Psoas muscle (tissue), 8 donors: ENCODE measurements at places on chromosomes 12 and 14. TPM values are rescaled to one million over a fixed set of nuclear protein-coding genes. Genes with fewer than 3 reads are reported as not detected.
A peak's percentile ranks its signal among the peaks of the same experiment; 100 is the strongest.

GRCh38 chr12:119369907-119370546 is 35.5 kb downstream of the CCDC60 start:
- H3K27me3 ChIP-seq: no peaks in the 10 kb centered on the region
- no peak overlapping the region for H3K4me3 ChIP-seq
- no peak overlapping the region for H3K27ac ChIP-seq
- H3K36me3 ChIP-seq: no peaks in the 10 kb centered on the region
- no peaks in the 10 kb centered on the region for H3K4me1 ChIP-seq

GRCh38 chr12:575948-576614 is 87.2 kb downstream of the NINJ2 start:
- H3K27ac ChIP-seq: peak overlapping the region; percentile 67
- H3K4me1 ChIP-seq: peaks cover 43% of the 10 kb centered on the region
- H3K4me3 ChIP-seq: peak overlapping the region; percentile 48

GRCh38 chr12:13383379-13383778 is 186.9 kb downstream of the EMP1 start:
- no peaks in the 10 kb centered on the region for H3K36me3 ChIP-seq
- H3K27ac ChIP-seq: no peak overlapping the region
- no peaks in the 10 kb centered on the region for H3K4me1 ChIP-seq
- H3K4me3 ChIP-seq: no peak overlapping the region

- peaks cover 24% of the 10 kb centered on the region for H3K4me1 ChIP-seq
- H3K4me3 ChIP-seq: no peak overlapping the region
- H3K27ac ChIP-seq: no peak overlapping the region
- H3K36me3 ChIP-seq: peaks cover 23% of the 10 kb centered on the region
These were observed 1.5 kb upstream of the ZFYVE26 start for GRCh38 chr14:67817750-67818438.

DNA sequence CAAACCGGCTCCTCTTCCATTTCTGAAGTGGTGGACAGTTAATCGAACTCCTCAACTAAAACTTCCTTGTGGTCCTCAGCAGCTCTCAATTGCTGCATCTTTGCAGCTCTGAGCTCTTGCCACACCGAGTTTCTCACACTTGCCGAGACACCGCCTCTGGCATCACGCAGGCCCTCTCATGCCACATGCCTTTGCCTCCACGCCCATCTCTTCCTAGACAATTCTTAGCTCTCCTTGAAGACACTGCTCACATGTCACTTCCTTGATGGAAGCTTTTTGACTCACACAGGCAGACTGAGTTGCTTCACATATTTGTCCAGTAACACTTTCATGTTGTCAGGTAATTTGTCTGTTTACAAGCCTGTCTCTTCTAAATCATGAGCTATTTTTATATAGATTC is 29.2 kb downstream of the KCNA1 start:
- H3K27ac ChIP-seq: no peak overlapping the region
- no peaks in the 10 kb centered on the region for H3K36me3 ChIP-seq
- no peak for DNase-seq
- no peak overlapping the region for H3K4me3 ChIP-seq
- peaks cover under 1% of the 10 kb centered on the region for H3K27me3 ChIP-seq
- H3K4me1 ChIP-seq: no peaks in the 10 kb centered on the region

GRCh38 chr14:87785897-87786296 is 207.1 kb downstream of the GALC start:
- no peak overlapping the region for H3K27ac ChIP-seq
- H3K4me3 ChIP-seq: no peak overlapping the region
- no peaks in the 10 kb centered on the region for H3K4me1 ChIP-seq
- no peaks in the 10 kb centered on the region for H3K36me3 ChIP-seq
- no peaks in the 10 kb centered on the region for H3K27me3 ChIP-seq

DNA sequence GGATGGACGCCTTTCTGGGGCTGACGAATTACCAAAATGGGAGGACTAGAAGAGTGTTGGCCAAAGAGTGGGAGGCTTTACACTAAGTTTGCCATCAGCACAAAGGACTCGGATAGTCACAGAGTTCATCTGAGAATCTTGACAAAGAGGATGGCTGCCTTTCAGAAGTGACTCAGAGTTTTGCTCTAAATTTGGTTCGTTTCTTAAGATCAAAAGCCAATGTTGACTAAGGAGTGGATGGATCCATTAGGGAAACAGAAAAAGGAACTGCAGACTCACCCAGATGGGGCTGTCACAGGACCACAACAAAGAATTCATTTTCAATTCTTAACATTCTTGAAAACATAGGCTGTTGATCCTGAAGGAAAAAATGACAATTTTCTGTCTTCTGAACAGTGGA is 81.3 kb upstream of the DUSP6 start:
- no peaks in the 10 kb centered on the region for H3K36me3 ChIP-seq
- no peaks in the 10 kb centered on the region for H3K4me1 ChIP-seq
- H3K27me3 ChIP-seq: no peaks in the 10 kb centered on the region
- no peak overlapping the region for H3K4me3 ChIP-seq

DNA sequence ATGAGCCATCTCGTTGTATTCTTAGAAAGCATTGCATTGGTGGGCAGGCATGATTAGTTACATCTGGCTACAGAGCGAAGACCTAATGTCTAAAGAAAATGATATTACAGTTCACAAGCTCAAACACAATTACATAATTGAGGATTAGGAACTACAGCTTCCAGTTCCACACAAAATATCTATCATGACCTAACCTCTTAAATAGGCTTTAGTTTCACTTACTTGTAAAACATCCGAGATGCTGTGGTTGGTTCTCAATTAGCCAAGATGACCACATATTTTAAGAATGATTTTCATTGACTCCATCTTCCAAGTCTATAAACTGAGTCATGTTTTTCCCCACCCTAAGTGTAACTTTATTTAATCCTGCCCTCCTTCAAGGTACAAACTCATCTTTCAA is 69.5 kb downstream of the LRIG3 start:
- H3K36me3 ChIP-seq: no peaks in the 10 kb centered on the region
- no peak overlapping the region for H3K27ac ChIP-seq
- no peak overlapping the region for H3K4me3 ChIP-seq
- DNase-seq: no peak

DNA sequence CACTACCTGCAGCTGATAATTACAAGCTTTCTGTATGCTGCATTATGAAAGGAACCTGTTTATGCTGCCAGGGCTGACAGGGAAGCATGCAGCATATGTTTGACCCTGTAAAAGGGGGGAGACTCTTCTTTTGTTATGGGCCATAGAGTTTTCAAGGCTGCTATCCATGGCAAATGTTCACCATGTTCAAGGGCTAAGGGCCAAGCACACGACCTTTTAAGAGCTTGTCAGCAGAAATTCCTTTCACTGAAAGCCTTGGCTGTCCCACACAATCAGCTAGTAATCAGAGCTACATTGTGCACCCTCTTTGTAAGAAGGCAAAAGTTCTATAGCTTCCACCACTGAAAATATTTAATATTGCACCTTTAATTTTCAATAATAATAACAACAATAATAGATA is 74.2 kb upstream of the MBIP start:
- no peak for DNase-seq
- peaks cover 2% of the 10 kb centered on the region for H3K27me3 ChIP-seq
- no peaks in the 10 kb centered on the region for H3K36me3 ChIP-seq
- H3K27ac ChIP-seq: no peak overlapping the region
- no peak overlapping the region for H3K4me3 ChIP-seq

The ARL1 gene
- total RNA-seq: 49.6 TPM

The ABCD2 gene
- 0.34 TPM for total RNA-seq

The CD4 gene
- 2.3 TPM for total RNA-seq

The SMIM41 gene
- total RNA-seq: not detected

The CRACR2A gene
- total RNA-seq: 1.3 TPM

The PTPRO gene
- total RNA-seq: 0.73 TPM

The C3AR1 gene
- total RNA-seq: 2.9 TPM

The C14orf180 gene
- 0.32 TPM for total RNA-seq

The FERMT2 gene
- 57.5 TPM for total RNA-seq
